ENCODE measurements at places on chromosomes 3 and 15.

DNA sequence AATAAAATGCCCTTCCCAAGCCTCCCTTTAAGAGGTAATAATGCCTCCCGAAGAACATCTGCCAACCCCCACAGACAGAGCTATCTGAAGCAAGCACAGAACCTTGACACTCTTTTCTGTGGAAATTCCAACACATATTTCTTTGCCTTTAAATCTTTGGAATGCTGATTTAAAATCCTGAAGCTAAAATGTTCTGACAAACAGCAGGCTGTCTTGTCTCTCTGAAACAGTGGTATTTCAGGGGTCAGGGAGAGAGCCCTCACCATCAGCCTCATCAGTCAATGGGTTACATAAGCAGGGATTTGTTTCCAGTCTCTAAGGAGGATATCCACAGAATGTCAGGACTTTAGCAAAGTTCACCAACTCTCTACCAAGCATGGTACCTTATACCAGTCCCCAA, 27.8 kb upstream of the ARHGEF3 start:
- DNase-seq, result no peak

- peak; percentile 91 for DNase-seq
Observed at GRCh38 chr15:101277038-101277822, at the start of gene SELENOS. Gene SELENOS (minus strand): TSS chr15:101277485. CDS start chr15:101277417, 68 bp downstream.

DNA sequence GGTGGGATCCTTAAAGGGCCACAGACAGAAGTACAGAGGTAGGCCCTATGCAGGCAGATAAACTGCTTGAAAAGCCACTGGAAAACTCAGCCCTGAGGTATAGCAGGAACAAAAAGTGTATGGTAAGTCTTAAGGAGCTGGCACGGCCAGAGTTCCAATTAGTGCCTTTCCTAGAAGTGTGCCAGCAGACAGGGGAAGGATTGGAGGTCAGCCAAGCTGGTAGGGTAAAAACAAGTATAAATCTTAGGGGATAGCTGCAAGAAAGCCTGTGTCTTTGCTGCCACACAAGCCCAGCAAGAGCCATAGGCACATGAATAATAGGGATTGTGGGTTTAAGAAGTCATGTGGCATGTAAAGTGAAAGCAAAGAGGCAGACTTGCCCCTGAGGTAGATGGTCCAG, 582.5 kb downstream of the PLOD2 start:
- DNase-seq, result no peak

DNA sequence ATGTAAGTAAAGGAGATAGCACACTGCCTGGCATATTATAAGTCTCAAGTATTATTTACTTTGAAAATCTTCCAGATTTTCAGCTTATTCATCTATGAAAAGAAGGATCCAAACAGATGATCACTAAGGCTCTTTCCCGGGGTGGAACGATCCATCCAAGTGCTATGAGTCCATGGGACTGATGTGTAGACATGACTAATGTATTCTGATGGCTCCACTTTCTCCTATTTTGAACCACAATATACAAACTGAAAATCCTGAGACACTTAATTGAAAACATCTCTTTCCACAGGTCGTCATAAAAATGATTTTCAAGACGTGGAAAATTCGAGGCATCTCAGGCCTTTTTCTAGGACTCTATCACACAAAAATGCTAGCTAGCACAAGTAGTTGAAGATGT, 33.4 kb upstream of the CHRM5 start:
- no peak for DNase-seq

DNA sequence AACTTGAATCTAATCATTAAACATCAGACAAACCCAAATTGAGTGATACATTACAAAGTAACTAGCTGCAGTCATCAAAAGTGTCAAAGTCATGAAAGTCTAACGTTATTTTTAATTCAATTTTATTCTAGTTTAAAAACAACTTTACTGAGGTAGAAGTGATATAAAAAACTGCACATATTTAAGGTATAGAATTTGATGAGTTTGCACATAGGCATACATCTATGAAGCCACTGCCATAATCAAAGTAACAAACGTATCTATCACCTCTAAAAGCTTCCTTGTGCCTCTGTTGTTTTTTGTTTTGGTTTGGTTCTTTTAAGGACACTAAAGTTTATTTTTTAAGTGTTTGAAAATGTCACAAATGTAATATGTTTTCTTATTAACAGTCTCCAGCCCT, 130.9 kb downstream of the DLG1 start:
- no peak for DNase-seq
